ENCODE measurements at places on chromosomes 1 and 21.
A peak's percentile ranks its signal among the peaks of the same experiment; 100 is the strongest.

DNA sequence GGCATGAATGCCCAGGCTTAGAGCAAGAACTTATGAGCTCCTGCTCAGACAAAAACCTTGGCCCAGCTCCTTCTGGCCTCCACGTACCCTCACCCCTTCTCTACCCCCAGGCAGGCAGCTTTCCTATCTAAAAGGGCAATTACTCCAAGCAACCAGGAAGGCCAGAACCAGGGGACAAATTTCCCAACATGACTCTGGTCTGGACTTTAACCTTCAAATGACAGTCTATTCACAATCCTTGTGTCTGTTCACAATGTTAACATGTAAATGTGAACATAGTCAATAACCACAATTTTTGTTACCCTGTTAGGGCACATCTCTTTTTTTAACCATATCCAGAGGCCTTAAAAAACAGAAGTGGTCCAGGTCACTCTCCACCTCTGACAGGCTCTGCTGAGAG is 64.4 kb upstream of the LAPTM5 start:
- ATAC-seq: no peak

DNA sequence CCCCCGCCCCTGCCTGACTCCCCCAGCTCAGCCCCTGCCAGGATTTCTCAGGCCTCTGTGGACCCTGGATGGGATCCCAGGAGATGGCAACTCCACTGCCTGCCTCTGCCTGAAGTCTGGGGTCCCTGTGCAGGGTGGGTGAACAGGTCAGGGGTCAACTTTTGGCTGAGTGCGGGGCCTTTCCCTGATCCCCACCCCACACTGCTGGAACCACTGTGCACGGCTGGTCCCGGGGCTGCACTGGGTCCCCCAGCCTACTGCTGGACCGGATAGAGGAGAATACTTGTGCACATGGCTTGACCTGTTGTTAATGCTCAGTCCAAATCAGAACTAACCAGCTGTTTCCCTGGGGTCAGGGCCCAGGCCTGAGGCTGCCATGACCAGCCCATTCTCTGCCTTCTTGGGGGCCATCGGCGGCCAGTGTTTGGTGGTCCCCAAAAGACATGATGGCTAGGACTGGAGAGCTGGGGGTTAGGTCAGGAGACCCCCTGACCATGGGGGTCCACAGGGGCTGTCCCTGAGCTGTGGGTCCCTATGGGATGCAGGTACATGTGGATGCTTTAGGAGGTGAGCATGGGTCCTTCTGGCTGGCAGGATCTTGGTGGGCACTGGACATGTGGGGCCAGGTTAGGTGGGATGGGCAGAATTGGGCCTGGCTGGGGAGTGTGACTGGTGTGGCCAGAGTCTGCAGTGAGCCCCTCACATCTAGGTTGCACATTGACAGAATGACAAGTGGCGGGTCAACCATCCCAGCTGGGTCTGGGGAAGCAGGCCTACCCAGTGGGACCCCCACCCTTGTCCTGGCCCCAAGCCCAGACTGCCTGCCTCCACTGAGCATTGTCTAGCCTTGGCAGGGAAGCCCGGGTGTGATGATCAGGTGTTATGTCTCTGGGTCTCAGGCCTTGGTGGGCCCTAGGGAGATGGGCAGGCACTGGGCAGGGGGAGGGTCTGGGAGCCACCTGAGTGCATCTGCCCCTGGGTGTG is 19.0 kb upstream of the ZNF678 start:
- no peak for ATAC-seq

- peak; percentile 67 for ATAC-seq
Observed at GRCh38 chr1:81664341-81664740, 136.4 kb upstream of the ADGRL2 start.

- peak; percentile 54 for ATAC-seq
Observed at GRCh38 chr1:180912211-180912800, 391 bp upstream of the KIAA1614 start.

- ATAC-seq: no peak
Observed at GRCh38 chr1:35773711-35774110, 3.9 kb upstream of the CLSPN start.

- no peak for ATAC-seq
Observed at GRCh38 chr1:39692152-39693074, 1.2 kb upstream of the HPCAL4 start.
